Activated T-cell treated with anti-CD3 and anti-CD28 coated beads, Interleukin-2, amount 50 U/mL, for 72 hours (primary cell): ENCODE measurements at places on chromosomes 16 and 17. TPM values are rescaled to one million over a fixed set of nuclear protein-coding genes. Genes with fewer than 3 reads are reported as not detected.

GRCh38 chr16:14485121-14485551, 144.9 kb downstream of the PARN start:
- no peak for DNase-seq
- H3K27ac ChIP-seq: no peak overlapping the region
- H3K4me1 ChIP-seq: peaks cover 21% of the 10 kb centered on the region
- peaks cover 17% of the 10 kb centered on the region for H3K36me3 ChIP-seq
- no peak overlapping the region for H3K4me3 ChIP-seq

Gene CES4A
- 38.8 TPM for total RNA-seq

DNA sequence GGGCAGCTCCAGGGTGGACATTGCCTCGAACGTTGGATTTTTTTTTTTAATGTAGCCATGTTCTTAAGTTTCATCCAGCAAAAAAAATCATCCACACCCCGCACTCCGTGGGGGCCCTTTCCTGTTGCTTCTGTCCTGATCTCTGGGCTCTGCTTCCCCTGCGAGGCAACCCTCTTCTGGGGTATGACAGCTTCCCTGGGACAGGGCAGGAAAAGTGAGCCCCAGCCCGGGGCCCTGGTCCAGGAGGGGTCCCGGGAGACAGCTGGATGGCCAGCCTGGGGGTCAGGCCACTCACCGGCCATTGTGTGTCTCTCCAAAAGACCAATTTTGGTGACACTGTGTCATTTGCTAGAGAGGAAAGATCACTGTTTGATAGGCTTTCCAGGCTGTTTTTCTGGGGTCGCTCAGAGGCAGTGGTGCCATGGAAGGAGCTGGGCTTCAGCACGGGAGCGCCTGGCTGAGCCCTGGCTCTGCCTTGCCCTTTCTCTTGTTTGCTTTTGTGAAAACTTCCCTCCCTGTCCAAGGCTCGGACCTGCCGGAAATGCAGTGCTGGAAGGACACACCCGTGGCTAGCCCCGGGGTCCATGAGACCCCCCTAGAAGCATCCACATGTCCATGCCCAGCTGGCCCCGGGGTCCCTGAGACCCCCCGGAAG, 41.0 kb upstream of the CHMP6 start:
- no peak overlapping the region for H3K4me3 ChIP-seq
- no peak overlapping the region for H3K27ac ChIP-seq
- H3K36me3 ChIP-seq: peaks cover 12% of the 10 kb centered on the region
- no peaks in the 10 kb centered on the region for H3K27me3 ChIP-seq
- DNase-seq: no peak

Gene RMI2
- total RNA-seq: 105 TPM

- no peak overlapping the region for H3K4me3 ChIP-seq
- H3K4me1 ChIP-seq: peaks cover 4% of the 10 kb centered on the region
- no peaks in the 10 kb centered on the region for H3K27me3 ChIP-seq
- DNase-seq: no peak
These were observed 15.3 kb upstream of the TRIM37 start for GRCh38 chr17:59121901-59122480.

DNA sequence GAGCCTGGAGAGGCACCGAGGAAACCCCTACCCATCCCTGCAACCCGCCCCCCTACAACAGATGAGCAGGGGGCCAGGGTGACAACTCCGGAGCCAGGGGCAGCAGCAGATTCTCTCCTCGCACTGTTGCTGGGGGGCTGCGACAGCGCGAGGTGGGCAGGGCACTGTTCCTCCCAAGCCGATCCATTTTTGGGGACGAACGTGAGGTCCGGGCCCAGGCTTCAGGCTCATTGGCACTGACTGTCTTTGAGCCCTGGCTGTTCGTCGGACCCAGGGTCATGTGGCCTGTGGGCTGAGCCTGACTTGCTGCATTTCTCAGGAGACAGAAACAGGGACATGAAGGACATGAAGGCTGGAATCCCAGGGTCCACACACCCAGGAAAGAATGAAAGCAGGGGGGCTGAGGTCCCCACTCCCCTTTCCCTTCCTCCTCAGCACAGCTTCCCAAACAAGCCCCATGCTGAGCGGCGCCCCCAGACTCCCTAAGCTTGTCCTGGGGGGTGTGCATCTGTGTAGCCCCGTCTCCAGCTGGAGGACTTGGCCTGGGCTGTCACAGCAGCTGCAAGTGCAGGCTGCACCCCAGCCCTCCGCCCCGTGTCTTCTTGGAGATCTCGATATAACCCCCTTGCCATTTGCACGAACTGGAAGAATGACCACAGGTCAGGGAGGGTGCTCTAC, 18.7 kb downstream of the CEP295NL start:
- H3K27ac ChIP-seq: no peak overlapping the region
- H3K36me3 ChIP-seq: no peaks in the 10 kb centered on the region
- DNase-seq: no peak
- H3K4me3 ChIP-seq: no peak overlapping the region
- no peaks in the 10 kb centered on the region for H3K27me3 ChIP-seq

- no peaks in the 10 kb centered on the region for H3K27me3 ChIP-seq
- no peaks in the 10 kb centered on the region for H3K4me1 ChIP-seq
- DNase-seq: no peak
- no peaks in the 10 kb centered on the region for H3K36me3 ChIP-seq
- no peak overlapping the region for H3K27ac ChIP-seq
These were observed 231.8 kb downstream of the BCAS3 start for GRCh38 chr17:60909405-60909804.

DNA sequence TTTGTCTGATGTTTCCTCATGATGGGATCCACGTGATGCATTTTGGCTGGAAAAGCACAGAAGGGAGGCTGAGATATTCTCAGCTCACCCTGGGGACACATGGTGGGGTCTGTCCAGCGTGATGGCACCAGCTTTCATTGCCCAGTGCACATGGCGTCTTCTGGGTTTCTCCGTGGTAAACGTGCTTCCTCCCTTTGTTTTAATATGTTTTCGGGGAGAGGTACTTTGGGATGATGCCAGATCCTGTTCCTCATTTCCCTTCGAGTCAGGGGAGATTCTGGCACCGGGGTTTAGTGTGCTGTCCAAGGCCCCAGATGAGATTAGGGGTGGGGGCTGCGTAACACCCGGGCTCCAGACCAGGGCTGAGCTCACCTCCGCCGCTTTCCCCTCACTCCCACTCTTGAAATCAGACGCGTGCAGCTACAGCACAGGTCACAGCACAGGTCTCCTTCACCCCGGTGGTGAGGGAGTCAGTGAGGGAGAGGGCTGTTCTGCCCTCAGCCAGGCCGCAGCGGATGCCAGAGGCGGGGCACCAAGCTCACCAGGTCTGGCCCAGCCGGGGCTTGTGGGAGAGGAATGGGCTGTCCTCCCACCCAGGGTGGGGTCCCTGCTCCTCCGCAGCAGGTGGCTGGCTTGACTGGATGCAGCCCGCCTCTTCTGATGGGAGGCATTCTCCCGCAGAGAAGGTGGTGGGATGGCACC, 33.9 kb downstream of the COX4I1 start:
- peaks cover 58% of the 10 kb centered on the region for H3K27me3 ChIP-seq
- no peak overlapping the region for H3K4me3 ChIP-seq
- no peaks in the 10 kb centered on the region for H3K36me3 ChIP-seq
- DNase-seq: no peak

- peaks cover 7% of the 10 kb centered on the region for H3K4me1 ChIP-seq
- no peaks in the 10 kb centered on the region for H3K27me3 ChIP-seq
- DNase-seq: no peak
- H3K4me3 ChIP-seq: no peak overlapping the region
- peaks cover 8% of the 10 kb centered on the region for H3K36me3 ChIP-seq
These were observed 66.9 kb downstream of the SKAP1 start for GRCh38 chr17:48363161-48363560.

DNA sequence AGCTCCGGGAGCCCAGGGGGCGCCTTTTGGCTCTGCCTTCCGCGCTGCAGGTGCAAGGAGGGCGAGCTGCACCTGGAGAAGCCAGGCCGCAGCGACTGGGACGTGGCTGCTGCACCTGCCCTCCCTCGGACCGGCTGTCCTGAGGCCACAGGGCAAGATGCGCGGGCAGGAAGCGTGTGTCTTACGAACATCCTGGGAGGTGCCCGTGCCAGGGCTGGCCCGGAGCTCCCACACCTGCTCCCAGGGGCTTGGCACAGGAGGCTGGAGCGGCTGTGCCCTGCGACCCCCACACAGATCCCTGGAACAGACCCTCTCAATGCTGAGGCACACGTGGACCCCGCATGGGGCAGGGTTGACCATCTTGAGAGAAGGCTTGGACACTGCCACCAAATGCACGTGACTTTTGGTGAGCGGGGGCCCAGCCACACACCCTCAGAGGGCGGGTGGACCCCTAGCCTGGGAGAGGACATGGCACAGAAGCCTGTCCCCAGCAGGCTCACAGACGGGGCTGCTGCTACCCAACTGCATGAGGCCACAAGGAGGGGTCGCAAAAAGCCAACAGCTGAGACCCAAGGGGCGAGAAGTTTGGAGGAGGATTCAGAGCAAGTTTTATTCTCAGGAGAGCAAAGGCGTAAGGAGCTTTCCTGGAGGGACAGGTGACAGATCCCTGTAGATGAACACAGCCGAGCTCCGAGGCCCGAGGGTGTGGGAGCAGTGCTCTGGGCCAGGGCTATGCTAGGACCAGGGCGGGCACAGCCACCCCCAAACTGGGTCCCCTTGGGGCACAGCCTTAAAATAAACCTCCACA, 11.4 kb downstream of the NDUFAF8 start:
- no peak for DNase-seq
- H3K4me1 ChIP-seq: peaks cover 8% of the 10 kb centered on the region
- no peak overlapping the region for H3K27ac ChIP-seq
- H3K36me3 ChIP-seq: peaks cover 5% of the 10 kb centered on the region
- no peaks in the 10 kb centered on the region for H3K27me3 ChIP-seq

DNA sequence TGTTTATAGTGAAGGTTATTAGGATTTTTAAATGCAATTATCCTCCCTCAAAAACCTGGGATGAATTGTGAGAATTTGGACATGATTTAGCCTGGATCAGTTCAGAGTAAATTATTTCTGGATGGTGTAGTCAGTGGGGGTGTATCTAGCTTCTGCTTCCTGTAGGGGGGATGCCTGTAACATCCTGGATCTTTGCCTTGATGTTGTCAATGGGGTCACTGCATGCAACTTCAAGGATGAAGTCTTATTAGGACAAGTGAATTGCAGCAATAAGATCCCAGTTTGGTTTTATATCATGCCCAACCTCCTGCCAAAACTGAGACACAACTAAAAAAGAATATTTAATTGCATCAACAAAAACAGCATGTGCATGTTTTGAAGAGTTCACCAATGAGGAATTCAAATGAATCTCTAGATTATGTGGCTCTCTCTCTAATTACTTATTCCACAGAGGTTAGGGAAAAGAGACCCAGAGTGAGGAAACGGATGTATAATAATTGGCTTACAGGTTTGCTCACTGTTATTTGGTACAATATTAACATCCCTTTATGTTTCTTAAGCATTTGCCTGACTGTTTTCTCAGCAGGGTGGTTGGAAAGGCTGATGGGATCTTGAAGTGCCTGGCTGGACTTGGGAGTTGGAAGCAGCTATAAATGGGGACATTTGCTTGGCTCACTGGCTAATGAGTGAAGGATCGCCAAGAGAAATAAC, 159.8 kb downstream of the HS3ST3B1 start:
- peaks cover 22% of the 10 kb centered on the region for H3K4me1 ChIP-seq
- no peak overlapping the region for H3K4me3 ChIP-seq
- DNase-seq: no peak
- no peak overlapping the region for H3K27ac ChIP-seq
- no peaks in the 10 kb centered on the region for H3K36me3 ChIP-seq
- H3K27me3 ChIP-seq: no peaks in the 10 kb centered on the region

- H3K27ac ChIP-seq: no peak overlapping the region
- peak; percentile 17 for DNase-seq
- peaks cover 12% of the 10 kb centered on the region for H3K4me1 ChIP-seq
- peaks cover 5% of the 10 kb centered on the region for H3K36me3 ChIP-seq
- peaks cover 25% of the 10 kb centered on the region for H3K27me3 ChIP-seq
- no peak overlapping the region for H3K4me3 ChIP-seq
These were observed 19.6 kb downstream of the OR1D5 start for GRCh38 chr17:3043737-3044365.

DNA sequence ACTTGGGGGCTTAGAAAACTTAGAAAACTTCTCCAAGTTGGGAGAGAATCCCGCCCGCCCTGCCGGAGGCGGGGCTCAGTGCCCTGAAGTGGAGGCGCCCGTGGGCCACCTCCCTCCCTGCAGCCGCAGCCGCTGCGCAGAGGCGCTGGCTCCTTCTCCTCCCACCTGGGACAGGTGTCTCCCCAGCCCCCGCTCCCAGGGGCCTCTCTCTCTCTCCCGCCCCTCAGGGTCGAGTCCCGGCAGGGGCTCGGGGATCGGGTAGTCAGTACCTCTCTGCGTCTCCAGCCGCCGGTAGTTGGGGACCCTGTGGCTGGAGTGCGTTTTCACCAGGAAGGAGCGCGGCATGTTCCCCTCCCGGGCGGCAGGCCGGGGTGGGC, 257 bp downstream of the SNAI3 start:
- peaks cover 38% of the 10 kb centered on the region for H3K4me1 ChIP-seq
- H3K36me3 ChIP-seq: no peaks in the 10 kb centered on the region
- peak; percentile 42 for DNase-seq
- H3K27ac ChIP-seq: no peak overlapping the region
- H3K4me3 ChIP-seq: peak overlapping the region; percentile 85
